Regular cardiac myocyte (primary cell): ENCODE measurements at places on chromosomes 7 and 10. TPM values are rescaled to one million over a fixed set of nuclear protein-coding genes. Genes with fewer than 3 reads are reported as not detected.

Gene CTTNBP2
- 0.28 and 0.58 TPM in 2 replicates for total RNA-seq

Gene AFAP1L2
- 0.19 and 1.4 TPM in 2 replicates for total RNA-seq

Gene NFE2L3
- 1.2 and 5.6 TPM in 2 replicates for total RNA-seq

Gene SPRN
- total RNA-seq: 0.28 and 0.38 TPM in 2 replicates

Gene IFIT5
- 24.3 and 40.0 TPM in 2 replicates for total RNA-seq

Gene ZMIZ1
- 8.6 and 12.1 TPM in 2 replicates for total RNA-seq

Gene GIMAP6
- total RNA-seq: 0.19 and 0.56 TPM in 2 replicates

Gene PRPF18
- 40.8 and 43.1 TPM in 2 replicates for total RNA-seq

Gene C10orf105
- total RNA-seq: under 0.01 TPM in 1 of 2 replicates, not detected in the other

Gene ASB10
- not detected in 2 replicates for total RNA-seq

Gene LRRC18
- total RNA-seq: not detected in 2 replicates

Gene EPHA1
- 0.58 TPM in 1 of 2 replicates, not detected in the other for total RNA-seq

Gene CYP2W1
- not detected in 2 replicates for total RNA-seq
